ENCODE measurements at places on chromosomes 4 and X.
A peak's percentile ranks its signal among the peaks of the same experiment; 100 is the strongest.

- DNase-seq: no peak
These were observed 68.9 kb upstream of the TRAM1L1 start for GRCh38 chr4:117154251-117154650.

- no peak for DNase-seq
These were observed 10.5 kb downstream of the RBMX start for GRCh38 chrX:136870064-136870463.

DNA sequence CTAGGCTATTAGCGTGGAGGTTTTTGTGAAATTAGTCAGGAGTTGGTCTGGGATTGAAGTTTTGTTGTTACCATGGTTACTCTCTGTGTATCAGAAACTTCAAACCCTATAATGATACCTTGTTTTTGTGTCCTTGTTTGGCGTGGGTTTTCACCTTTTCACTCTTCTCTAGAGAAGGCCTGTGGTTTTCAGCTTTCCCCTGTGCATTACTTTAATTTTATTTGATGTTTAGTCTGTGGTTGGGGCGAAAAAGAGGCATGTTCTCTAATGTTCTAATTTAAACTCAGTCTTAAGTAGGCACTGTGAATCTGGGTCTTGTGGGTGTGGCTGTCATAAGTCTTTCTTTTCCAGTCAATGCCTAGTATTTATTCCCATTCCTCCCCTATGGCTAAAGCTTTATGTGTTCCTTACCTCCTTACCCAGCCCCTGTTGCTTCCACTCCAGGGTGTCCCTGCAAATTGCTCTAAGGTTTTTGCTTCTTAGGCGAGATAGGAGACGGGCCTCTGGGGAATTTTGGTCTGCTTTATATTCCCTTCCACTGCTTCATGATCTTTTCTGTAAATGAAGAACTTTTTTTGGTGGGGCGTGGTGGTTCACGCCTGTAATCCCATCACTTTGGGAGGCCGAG is 326.3 kb upstream of the ZCCHC13 start:
- no peak for DNase-seq

DNA sequence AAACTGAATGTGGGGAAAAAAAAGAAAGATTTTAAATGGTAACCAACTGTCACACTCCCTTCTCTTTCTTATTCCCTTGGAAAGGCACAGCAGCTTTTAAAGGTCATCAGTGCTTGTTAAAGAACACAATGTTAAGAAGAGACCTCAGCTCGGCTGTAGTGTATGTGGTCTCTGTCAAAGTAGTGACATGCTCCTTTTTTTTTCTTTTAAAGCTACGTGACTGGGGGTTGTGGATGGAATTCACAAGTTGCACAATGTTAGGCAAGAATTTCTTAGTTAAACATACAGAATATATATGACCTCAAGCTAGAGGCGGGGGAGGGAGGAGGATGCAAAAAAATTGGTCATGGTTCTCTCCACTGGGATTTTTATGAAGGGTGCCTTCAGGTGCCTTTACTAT is 45.6 kb downstream of the OCRL start:
- DNase-seq: no peak

DNA sequence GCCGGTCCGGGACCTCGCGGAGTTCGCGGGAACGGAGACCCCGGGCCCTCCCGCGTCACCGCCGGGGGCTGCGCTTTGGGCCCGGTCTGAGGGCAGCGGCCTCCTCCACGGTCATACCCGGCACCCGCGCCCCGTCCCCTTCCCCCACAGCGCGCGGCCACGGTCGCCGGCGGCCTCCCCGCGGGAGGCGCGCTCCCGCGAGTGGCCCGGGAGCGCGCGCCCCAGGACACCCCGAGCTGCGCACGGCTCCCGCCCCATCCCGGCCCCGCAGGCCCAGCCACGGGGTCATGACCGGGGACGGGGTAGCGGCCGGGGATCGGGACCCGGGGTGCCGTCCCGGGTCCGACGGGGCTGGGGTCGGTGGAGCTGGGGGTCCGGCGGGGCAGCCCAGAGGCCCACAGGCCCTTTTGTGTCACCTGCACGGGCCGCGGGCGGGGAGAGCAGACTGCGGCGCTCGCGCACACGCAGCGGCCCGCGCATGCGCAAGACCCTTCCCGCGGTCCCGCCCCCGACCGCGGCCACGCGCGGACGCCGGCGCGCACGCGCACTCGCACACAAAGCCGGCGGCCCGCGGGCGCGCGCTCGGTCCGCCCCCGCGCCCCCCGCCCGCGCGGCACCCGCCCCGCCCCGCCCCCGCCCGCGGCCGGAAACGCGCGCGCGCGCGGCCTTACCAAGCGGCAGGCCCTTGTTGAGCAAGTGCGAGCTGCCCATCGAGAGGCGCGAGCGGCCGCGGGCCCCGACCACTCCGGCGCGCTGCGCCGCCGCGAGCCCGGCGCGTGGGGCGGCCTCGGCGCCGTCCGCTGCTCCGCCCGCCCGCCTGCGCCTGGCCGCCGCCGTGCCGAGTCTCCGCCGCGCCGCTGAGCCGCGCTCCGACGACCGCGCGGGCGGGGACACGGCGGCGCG is at the start of gene CTBP1:
Gene CTBP1 (minus strand): TSS at position 886 of the 903 bp plus-strand sequence. CDS start 7,799 bp downstream, outside the sequence.
- peak; percentile 72 for DNase-seq

DNA sequence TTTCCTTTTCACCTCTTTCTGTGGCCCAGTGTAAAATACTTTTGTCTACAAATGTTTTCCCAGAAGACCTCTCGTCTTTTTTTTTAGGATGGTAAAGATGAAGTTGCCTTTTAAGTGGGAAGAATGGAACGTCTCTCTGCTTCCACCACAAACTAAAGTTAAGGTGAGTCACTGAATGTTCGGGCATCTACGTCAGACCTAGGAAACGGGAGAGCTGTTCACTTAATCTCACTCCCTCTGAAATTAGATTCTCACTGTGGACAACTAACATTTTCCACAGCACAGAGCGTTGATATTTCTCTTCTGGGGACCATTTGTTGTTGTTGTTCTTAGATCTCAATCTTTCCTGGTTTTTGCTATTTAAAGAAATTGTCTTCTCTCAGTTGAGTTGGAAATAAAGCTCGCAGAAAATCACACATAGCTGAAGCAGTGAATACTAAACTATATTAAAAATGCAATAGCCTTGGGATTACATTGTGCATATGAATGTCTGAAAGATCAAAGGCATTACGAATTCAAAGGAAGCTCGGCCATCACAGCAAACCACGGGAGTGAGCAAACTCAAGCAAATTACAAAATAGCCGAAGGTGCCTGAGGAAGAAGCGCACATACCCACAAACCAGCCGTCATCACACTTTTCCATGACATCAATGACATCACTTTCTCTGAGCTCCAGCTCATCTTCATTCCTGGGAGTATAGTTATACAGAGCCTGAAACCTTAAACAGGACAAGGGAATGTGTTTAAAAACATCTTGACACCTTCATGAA is 53.9 kb upstream of the PDLIM3 start:
- no peak for DNase-seq

DNA sequence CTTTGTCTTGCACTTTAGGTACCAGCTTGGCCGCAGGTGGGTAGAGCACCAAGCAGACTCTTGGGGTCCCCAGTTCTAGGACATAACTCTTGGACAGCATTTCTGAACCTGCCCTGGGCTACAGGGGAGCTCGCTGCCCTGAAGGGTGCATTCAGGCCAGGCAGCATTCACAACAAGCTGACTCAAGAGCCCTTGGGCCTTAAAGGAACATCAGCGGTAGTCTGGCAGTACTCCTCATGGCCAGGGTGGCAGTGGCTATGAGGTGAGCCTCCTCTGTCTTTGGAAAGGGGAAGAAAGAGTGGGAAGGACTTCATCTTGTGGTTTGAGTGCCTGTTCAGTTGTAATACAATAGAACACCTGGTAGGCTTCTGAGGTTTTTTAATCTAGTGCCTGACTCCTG is 24.8 kb upstream of the SMARCA5 start:
- no peak for DNase-seq

- no peak for DNase-seq
These were observed 10.8 kb upstream of the CITED1 start for GRCh38 chrX:72316408-72317110.

DNA sequence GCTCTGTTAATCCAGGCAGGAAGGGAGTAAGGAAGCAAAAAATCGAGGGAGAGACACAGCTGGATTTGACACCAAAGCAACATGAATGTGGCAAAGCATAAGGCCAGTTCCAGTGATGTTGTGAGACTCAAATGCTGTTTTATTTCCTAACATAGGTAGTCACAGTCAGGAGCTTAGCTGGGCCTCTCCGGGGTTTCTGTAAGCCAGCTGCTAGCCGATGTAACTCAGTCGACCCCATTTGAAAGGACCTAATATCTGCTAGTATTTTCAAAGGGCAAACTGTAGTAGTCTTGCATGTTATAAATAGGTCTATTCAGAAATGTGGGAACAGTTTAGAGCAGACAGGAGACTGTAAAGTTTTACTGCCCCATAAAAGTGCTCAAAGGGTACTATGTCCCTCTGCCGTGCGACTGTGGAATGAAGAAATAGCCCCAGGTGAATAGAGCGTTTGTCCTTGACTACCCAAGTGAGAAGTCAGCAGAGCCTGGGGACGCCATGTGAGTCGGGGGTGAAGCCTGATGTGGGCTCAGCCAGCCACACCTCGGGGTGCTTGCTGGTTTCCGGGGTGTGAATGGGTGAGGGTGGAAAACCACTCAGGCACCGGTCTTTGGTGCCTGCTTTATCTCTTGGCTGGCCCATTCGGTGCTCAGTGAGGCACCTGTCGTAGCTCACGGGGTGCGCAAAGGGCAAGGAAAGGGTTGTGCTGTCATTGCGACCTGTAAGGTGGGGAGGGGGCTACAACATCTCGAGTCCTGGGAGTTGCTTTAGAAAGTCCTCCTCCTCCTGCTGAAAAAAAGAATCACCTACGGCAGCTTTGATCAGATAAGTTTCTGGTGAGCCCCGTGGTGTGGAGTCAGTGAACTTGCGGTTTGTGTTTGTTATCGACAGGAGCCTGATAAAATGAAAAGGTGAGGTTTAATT is 745 bp downstream of the TRIM2 start:
- DNase-seq: no peak

DNA sequence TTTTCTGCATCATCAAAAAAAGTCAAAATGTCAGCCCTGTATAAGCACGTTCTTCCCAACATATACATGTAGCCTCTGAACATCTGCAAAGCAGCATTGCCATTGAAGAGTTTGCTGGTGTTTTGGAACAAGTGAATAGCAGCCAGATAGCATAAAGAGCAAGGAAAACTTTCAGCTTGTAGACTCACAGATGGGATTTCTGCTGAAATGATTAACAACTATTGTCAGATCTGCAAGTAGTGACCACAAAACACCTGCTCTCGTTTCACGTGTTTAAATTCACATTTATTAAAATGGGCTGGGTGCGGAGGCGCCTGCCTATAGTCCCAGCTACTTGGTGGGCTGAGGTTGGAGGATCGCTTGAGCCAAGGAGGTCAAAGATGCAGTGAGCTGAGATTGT is 123.7 kb downstream of the SPRY1 start:
- DNase-seq: no peak

GRCh38 chr4:148065075-148065474 is 333.2 kb downstream of the ARHGAP10 start:
- DNase-seq: no peak

DNA sequence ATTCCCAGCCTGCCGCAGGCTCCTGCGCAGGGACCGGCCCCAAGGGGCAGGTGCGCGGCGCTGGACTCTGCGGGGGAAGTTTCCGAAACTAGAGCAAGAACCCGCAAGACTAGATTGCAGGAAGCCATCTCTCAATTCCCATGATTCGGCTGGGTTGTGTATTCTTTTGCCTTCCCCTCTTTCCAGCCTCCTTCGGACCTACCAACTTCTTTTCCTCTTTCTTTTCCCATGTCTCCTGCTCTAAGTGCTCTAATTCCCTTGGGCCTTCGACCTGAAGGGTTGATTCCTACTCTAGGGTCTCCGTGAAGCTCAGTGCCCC is 645 bp upstream of the OPHN1 start:
- no peak for DNase-seq

GRCh38 chrX:152915541-152916241 is 17.8 kb downstream of the ZNF185 start:
- no peak for DNase-seq

DNA sequence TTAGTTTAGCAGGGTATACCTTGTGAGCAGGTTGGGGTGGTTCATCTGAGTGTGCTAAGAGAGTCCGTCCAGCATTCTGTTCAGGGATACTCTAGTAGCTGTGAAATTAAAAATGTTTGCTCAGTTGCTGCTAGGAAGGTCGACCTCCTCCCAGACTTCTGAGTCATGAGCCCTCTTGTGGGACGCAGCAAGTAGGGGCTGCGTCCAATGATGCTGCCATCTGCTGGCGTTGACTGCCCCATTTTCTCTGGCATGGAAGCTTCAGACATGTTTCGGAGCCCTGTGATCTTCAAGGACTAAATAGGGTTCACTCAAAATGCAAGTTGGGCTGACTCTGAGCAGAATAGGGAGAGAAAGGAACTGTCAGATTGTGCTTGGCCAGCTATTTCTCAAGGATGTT is 201.0 kb upstream of the ARSJ start:
- DNase-seq: peak; percentile 5

DNA sequence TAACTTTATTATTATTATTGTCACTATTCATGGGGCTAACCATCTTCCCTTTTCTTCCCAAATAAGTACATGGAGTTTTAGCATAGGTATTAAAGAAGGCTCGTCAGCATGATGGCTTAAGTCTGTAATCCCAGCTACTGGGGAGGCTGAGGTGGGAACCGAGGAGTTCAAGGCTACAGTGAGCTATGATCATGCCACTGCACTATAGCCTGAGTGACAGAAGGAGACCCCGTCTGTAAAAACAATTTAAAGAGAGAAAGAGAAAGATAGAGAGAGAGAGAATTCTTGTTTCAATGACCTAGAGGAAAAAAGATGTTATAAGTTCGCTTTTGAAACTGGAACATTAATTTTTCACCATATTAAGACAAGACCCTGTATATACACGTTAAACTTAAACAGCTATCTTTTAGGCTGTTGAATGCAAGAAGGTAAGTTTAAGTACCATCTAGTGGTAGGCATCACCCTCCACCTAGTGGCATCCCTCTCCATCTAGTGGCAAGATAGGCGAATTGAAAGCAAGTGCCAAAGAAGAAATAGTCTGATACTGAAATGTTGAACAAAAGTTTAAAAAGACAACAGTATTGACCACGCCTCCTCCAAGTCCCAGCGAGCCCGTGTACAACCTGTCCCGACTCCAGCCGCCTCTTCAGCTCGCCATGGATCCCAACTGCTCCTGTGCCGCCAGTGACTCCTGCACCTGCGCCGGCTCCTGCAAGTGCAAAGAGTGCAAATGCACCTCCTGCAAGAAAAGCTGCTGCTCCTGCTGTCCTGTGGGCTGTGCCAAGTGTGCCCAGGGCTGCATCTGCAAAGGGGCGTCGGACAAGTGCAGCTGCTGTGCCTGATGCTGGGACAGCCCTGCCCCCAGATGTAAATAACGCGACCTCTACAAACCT is 26.0 kb upstream of the YTHDC1 start:
- DNase-seq: peak; percentile 23

DNA sequence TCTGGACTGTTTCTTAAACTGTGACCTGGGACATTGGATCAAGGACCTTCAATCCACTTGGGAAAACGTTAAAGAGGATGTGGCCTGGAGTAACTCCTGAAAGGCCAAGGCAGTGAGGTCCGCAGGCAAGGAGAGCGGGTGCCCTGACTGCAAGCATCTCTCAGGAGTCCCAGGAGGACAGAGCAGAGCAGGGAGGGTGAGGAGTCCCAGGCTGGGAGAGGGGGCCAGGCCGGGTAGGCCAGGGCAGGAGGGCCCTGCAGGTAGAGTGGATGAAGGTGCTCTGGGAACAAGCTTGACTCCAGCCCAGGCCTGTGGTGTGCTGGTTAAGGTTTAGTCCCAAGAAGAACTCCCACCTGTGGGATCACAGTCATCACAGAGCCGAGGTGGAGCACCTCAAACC is 13.8 kb downstream of the PNMA6E start:
- no peak for DNase-seq

- no peak for DNase-seq
These were observed 62.4 kb upstream of the RAI2 start for GRCh38 chrX:17923546-17923945.

- no peak for DNase-seq
These were observed 227.2 kb upstream of the MBNL3 start for GRCh38 chrX:132716006-132716405.

GRCh38 chr4:80006935-80007744 is 65.9 kb downstream of the ANTXR2 start:
- DNase-seq: no peak
